ENCODE measurements at places on chromosomes 5 and 9.

GRCh38 chr9:102237094-102237493, 498.6 kb upstream of the GRIN3A start:
- DNase-seq, result no peak

DNA sequence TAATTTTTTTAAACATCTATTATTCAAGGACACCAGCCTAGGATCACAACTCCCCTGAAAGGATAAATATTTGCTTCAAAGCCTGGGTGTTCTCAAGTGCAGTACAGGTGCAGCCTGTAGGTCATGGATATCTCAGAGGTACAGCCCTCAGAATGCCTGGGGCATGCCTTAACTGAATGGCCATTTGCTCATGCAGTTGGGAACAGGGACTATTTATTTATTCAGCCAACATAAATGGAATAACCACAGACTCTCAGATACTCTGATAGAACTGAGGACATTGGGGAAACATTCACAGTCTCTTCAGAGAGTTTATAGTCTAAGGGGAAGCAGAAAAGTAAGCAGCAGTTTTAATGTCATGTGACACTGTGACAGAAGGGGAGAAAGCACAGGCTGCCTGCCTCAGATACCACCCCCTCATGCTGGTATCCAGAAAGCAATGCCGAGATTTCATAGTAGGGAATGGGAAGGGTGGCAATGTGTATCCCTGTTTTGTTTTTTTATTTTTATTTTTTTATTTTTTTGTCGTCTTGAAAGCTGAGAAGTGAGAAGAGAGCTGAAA, 112.6 kb downstream of the MACIR start:
- no peak for DNase-seq

- DNase-seq, result no peak
Observed at GRCh38 chr9:94948567-94949235, 222.2 kb downstream of the AOPEP start.

- peak; percentile 76 for DNase-seq
Observed at GRCh38 chr5:142826741-142827492, 56.7 kb downstream of the ARHGAP26 start.

DNA sequence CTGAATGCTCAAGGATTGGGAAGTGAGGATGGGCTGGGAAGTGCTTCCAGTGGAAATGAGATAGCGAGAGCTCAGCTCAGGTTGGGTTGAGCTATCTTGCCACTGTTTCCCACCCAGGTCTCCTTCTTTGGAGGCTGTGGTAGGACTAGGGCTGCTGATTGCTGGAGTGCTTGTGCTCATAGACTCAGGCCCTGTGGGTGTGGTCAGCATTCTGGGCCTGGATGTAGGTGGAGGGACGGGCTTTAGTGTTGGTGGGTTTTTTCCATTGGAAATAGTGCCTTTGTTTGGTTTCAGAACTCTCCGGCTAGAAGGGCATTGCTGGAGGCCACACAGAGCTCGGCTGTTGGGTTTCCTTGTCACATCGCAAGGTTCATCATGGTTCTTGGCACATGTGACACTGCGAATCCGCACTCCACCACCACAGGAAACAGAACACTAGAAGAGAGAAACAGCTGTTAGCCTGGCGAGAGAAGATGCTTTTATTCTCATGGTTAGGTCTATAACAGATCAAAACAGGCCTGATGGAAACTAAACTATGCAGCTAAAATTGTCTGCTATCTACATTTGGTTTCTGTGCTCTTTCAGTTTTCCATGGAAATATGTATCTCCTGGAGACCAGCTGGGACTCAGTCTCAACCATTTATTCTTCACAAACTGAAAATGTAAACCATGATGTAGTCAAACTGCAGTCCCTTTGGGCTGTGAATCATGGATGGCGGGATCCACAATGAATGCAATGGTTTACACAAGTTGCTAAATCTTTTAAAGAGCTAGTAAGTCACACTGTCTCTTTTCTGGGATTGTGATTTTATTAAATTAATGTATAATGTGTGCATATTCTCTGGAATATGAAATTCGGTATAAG, 136.2 kb downstream of the TARS1 start:
- DNase-seq, result no peak

- peak; percentile 77 for DNase-seq
Observed at GRCh38 chr5:7815892-7816534, 34.9 kb downstream of the CFAP90 start.

DNA sequence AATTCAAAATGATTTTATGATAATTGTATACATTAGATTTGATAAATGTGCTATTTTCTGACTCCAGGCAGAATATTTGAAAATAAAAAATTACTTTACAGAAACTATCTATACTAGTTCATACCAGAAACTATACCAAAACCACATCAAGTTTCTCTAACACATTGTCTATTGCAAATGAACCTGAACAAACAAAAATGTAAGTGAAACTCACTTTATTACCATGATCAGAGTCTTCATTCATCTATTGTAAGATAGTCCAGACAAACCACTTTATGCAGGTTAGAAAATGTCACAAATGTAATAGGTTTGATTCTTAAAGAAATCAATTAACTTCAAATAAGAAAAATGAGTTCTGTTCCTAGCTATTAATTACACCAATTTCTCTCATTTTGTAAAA, 99.4 kb downstream of the OXCT1 start:
- no peak for DNase-seq

- no peak for DNase-seq
Observed at GRCh38 chr9:33440204-33440603, 7.2 kb downstream of the AQP3 start.

- no peak for DNase-seq
Observed at GRCh38 chr5:73950441-73950873, 324.5 kb downstream of the ARHGEF28 start.

DNA sequence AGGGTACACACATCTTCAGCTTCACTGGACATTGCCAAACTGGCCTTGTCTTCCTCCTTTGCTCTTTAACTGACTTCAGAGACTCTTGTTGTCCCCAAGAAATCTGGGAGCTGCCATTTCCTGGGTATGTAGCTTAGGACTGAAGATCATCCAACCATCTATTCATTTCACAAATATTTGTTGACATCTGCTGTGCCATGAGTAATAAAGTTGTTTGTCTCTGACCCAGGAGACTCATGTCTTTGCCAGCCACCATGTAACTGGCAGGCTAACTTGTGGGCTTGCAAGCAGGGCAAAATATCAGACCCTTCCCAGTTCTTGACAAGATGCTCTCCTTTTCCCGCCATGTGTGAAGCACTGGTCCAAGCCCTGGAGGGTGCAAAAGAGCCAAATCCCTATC, 17.1 kb upstream of the TOR1B start:
- DNase-seq, result no peak

DNA sequence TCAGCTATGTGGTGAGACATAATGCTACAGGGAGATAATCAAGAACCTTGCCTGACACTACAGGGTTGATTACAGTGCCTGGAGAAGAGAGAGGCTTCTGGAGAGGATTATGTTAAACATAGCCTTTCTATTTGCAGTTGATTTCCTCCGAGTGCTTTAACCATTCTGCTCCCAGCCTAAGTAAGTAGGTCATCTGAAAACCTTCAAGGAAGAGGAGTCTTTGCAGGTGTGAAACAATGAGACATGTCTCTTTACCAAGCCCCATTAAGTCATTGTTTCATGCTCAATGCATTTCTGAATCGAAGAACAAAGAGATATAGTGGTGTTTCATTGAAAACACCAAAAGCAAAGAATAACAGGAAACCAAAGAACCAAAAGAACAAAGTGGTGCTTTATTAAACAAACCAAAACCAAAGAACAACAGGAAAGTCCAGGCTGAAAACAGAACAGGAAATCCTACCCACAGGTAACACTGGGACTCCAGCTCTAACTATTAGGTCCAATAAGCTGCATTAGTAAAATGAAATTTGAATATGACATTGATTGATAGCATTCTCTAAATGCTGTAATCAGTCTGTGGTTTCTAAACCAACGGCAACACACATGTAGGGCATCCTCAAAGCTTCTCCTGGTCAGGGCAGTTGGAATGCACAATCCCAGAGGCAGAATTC, 113.3 kb upstream of the SPATA31D4 start:
- no peak for DNase-seq

DNA sequence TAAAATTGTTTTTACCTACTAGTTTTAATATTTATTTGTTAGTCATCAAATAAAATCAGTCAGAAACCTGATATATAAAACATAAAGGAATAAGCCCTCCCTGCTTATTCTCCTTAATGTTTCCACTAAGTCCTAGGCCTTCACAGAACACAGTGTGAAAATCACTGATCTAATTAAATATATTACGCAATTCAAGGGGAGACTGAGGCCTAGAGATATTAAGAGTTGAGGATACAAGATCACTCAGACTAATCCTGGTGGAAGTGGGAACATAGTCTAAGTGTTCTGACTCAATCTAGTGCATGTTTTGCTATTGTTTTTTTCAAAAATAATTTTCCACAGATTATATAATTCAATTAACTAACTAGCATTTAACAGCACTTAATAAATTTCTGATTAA, 401.1 kb downstream of the SLCO4C1 start:
- no peak for DNase-seq

DNA sequence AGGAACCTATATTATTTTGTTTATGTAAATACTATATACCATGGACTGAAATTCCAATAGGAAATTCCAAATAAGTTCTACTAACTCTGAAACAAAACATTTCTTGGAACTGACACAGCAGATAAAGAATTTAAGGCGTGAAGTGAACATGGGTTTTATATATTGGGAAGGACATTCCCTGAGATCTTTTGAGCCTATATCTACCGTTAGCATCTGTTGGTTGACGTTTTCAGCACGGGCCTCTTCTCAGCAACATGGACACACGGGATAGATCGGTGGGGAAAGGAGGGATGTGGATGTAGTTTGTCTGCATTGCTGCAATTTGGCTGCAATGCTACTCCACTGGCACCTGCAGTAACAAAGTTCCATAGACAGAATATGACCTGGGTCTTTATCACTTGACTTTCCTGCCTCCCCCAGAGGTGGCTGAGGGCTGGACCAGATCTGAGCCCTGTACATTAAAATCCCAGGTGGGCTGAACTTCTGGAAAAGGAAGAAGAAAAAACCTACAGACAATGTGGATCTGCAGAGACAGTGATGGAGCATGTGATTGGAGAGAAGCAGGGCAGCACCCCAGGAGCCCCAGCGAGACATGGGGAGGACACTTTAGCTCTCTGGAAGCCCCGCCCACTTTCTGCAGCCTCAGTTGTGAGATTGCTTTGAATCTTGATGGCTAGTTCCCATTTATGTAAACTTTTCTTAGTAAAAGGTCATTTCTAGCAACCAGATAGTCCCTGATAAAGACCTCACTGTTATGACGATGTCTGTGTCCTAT, 91.2 kb upstream of the CPEB4 start:
- no peak for DNase-seq

DNA sequence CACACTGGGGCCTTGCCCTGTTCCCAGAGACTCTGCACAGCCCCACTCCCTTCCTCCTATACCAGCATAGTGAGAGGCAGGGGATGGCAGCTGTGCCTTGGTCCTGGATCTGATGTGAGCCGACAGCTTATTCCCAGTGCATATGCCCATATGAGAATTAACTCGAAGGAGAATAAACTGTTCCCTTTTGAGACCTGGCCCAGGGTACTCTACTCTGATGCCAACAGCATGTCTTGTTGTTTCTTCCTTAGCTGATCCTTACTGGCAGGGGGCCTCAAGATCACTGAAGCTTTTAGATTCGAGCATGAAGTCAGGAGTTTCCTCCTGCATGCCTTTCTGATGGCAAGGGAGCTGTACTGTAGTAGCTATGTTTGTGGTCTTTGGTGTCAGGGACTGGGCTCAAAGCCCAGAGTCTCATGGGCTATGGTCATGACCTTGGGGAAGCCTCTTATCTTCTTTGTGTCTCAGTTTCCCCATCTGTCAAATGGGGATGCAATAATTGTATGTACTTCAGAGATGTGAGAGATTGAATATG, 57.1 kb downstream of the DOCK2 start:
- peak; percentile 35 for DNase-seq

DNA sequence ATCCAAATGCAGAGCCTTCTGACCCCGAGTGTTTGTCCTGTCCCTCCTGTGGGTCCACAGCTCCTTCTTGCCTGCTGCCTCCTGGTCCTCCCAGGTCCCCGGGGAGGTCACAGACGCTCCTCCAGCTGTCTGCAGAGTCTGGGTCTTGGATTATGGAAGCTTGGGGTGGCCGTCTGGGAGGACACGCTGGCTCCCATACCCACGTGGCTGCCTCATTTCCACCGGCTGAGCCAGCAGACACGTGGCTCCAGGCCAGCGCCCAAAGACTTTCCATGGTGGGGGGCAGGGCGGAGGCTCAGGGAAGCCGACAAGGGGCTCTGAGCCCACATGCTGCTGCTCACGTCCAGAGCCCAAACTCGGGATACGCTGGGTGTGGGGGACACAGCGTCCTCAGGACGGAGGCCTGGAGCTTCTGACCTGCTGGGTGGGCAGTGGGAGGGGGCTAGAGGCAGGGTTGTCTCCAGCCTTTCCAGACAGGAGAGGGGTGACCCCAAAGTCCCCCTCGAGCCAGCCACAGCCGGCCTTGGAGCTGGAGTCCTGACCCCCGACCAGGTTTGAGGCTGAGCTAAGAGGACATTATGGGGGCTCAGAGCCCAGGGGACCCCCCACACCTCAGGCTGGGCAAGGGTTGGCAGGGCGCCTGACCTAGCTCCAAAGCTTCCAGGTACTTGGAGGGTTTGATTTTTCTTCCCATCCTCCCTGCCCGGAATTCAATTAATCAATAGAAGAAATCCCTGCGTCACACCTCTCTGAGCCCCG, 24.2 kb upstream of the RNU6ATAC start:
- no peak for DNase-seq

DNA sequence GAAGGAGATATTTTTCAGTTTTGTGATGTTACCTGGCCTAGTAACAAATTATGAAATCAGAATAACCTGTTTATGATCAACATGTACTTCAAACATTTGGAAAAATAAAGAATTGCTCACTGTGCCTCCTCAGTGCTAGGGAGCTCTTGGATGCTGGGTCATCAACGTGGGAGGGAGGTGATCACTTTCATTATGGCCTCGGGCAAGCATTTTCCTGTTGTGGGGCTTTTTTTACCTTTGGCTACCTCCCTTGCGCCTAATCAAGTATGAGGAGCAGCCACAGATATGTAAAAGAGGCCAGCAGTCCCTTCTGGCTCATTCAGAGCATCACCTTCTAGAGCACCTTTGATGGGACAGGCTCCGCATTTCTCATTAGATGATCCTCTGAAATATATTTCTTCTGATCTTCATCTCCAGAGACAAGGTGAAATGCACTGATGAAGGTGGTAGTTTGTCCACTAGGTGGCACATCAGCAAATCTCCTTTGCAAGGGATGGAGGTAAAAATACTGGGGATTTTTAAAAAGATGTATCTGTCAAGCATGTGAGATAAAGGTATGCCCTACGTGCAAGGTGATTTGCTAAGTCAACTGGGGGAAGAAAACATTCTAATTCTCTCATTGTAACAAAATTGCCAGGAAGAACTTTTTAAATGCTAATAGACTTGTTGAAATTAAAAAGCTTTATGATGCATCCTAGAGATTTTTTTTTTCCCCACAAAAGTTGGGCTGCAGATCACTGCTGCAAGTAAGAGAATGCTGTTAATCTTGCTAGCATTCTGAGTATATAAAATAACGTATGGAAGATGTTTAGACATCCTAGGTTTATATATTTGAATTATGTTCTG, 218.2 kb downstream of the MAST4 start:
- DNase-seq, result peak; percentile 40
